Left renal pelvis (tissue), 4 donors: ENCODE measurements at places on chromosomes 3 and 15. TPM values are rescaled to one million over a fixed set of nuclear protein-coding genes. Genes with fewer than 3 reads are reported as not detected.
A peak's percentile ranks its signal among the peaks of the same experiment; 100 is the strongest.

C3orf80 gene
- 0.22 TPM for polyA plus RNA-seq

MLF1 gene
- 64.8 TPM for polyA plus RNA-seq

CLDN18 gene
- polyA plus RNA-seq: 1.6 TPM

DNA sequence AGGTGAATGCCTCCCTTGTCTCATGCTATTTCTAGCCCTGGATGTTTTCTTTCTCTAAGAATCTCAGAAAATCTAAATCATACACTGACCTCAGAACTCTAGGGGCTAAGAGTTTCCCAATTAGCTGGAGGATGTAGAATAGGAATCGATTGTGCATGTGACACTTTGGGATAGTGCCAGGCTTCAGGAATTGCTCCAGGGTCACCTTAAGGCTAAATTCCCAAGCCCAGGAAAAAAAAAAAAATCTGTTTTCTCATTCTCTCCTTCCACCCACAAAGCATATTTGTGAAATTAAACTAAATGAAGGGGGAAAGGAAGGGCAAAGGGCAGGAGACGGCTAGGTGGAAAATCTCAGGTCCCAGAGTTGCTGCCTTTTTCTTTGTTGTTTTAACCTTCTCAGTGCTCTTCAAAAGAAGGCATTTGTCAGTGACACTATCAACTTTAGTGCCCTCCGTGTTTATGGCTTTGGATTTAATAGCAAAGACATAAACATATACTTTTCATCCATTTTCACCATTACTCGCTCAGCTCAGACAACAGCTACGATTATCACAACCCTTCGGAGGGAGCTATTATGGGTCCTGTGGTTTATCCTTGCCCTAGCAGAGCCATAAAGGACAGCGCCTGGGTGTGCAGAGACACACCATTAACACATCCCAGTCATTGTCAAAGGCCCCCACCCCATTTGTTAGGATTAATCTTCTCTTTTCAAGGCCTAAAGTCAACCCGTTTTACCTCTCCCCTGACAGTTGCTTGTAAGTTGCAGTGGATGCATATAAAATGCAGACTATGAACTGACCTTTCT lies 271.7 kb downstream of the PDZRN3 start:
- no peak for DNase-seq

- no peak for DNase-seq
Observed at GRCh38 chr15:66524838-66525237, 19.7 kb downstream of the ZWILCH start.

GRCh38 chr3:14440168-14440518 lies 37.7 kb downstream of the SLC6A6 start:
- DNase-seq: no peak

DNA sequence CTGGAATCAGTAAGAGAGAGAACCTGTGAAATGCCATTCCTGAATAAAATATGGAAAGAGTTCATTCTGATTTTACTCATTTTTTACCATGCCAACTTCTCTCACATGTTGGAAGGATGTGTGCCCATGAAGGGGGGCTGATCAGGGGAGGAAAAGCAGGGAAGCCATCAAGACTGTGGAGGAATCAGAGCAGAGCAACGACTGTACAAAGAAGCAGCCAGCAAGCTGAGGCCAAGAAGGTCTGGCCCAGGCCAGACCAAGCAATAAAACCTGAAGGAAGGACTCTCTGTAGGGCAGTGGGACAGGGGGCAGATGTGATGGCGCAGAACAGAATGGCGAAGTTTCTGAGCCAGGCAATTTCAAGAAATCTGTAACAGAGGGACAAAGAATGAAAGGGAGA lies 24.0 kb upstream of the ARNT2 start:
- no peak for DNase-seq

DNA sequence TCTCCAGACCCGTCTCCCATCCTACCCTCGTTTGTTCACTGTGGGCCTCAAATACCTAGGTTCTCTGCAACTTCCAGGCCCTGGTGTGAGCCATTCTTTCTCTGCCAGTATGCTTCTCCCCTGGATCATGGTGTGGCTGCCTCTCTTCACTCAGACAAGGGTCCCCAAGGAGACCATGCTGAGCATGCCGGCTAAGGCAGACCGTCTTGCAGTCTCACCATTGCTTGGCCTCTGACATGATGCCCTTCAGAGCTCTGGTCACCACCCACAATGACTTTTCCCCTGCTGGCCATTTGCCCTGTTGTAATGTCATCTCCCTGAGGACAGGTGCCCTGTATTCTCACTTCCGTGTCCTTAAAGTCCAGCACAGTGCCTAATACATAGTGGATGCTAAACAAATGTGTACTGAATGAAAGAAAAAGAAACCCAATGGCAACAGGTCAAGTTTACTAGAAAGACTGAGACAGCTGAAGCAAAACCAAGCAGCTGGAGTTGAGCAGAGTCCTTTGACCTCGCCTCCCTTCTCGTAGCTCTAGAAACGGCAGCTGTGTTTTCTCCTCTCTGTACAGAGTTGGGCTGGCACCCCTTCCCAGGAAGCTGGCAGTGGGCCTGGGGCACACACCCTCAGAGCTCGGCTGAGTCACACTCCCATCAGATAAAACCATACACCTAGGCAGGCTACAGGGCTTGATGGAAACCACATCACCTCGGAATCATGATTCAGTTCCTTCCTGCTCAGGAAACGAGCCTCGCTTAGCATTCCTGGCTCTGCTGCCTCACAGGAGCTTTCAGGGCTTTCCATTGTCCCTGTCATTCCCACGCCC lies 8.6 kb downstream of the TLR9 start:
- no peak for DNase-seq

DNA sequence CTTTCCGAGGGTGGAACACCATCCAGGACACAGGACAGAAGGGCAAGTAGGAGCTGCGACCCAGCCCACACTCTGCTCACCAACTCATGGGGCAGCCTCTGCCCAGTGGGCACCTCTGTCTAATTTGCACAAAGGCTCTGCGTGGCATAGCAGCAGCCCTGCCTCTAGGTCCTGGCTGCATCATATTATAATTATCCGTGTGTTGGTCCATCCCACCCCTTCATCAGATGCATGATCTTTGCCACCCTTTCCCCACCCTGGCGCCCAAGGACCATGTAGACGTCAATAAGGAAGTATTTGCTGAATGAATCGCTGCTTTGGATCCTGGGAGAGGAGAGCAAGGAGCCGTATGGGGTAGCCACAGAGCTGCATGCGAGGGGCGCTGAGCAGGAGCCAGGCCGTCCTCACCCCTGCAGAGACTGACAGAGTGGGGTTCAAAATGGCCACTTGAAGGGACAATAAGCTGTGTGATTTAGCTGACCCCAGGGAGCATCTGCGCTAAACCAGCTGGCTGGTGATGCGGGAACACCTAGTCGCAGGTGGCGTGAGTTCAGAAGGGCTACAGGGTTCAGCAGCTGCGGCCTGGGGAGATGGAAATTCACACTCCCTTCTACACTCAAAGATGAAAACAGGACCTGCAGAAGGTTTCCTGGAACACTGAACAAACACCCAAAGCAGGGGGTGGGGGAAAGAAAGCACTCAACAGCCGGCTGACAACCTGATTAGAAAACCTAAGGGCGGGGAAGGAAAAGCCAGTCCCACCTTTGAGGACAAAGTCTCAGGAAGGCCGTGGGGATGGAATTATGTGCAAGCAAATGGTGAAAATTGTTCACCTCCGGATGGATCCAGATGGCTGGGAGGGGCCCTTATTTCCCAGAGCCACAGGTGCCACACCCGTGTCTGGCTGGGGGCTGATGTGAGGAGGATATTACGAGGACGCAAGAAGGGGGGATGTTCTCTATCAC lies 6.4 kb downstream of the MGLL start:
- DNase-seq: no peak

GRCh38 chr15:43225201-43225949 lies 4.6 kb upstream of the EPB42 start:
- peak; percentile 12 for DNase-seq

DNA sequence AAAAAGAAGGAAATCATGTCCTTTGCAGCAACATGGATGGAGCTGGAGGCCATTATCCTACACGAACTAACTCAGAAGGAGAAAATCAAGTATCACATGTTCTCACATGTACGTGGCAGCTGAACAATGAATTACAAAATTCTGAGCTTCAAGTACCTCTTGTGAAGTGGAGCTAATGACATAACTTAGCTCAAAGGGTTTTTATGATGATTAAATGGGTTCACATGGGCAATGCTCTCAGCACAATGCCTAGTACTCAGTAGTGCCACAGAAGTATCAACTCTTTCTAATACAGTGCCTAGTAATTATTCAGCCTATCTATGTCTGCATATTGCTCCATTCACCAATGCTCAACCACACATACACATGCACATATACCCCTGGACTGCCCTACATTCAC lies 407.5 kb upstream of the WNT5A start:
- no peak for DNase-seq

DNA sequence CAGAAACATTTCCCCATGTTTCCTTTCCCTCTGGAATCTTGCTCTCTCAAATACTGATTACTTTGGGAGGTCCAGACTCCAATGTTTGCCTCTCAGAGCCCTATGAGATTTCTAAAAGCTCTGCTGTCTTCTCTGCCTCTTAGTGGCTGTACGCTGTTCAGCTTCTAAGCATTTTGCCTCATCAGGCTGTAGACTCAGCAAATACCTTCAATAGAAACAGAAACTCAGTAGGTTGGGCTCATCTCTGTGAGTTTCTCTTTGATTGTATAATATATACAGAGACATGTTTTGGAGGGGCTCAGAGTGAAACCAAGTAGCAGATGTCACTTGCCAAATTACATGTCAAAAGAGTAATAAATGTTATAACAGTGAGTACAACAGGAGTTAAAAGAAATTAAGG lies 380.8 kb upstream of the MEIS2 start:
- no peak for DNase-seq
